ENCODE measurements at places on chromosomes 3 and 15.

GRCh38 chr3:3800080-3800455 is 837 bp downstream of the LRRN1 start:
- DNase-seq = peak; percentile 23

DNA sequence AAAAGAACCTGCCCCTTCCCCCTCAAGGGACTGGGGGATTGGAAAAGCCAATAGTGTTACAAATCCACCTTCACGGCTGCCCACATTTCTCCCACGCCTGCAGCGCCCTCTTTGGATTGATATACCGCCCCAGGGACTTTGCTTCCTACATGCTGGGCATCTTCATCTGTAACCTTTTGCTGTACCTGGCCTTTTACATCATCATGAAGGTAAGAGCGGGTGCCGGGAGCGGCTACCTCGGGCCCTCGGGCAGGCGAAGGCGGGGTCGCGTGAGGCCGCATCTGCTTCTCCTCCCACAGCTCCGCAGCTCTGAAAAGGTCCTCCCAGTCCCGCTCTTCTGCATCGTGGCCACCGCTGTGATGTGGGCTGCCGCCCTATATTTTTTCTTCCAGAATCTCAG is 73.1 kb downstream of the USF3 start:
- DNase-seq = no peak

DNA sequence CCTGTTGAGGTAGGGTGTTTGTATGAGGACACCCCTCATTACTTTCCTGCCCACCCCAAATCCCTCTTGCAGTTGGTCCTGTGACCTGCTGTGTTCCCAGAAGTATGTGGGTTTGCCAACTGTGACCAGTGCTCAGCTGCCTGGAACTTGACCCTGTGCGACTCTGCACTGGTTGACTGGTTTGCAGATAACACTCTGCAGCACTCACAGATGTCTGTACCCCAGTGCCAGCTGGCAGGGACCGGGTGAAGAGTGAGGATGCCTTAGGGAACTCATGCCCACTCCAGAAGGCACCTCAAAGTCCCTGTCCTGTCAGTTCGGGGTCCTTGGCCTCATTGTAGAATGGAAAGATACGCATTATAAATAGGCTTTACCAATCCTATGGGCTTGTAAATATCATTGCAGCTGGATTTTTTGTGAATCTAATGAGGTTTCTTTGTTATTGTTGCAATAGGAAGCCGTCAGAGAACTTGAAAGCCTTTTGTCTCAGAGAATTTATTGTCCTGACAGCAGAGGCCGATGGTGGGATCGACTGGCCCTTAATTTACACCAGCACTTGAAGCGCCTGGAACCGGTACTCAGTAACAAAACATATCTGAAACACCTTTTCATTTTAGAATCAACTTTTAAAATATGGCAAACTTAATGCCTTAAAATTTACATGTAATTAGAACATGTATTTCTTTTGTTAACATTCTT is 18.2 kb downstream of the FAN1 start:
- DNase-seq = no peak

DNA sequence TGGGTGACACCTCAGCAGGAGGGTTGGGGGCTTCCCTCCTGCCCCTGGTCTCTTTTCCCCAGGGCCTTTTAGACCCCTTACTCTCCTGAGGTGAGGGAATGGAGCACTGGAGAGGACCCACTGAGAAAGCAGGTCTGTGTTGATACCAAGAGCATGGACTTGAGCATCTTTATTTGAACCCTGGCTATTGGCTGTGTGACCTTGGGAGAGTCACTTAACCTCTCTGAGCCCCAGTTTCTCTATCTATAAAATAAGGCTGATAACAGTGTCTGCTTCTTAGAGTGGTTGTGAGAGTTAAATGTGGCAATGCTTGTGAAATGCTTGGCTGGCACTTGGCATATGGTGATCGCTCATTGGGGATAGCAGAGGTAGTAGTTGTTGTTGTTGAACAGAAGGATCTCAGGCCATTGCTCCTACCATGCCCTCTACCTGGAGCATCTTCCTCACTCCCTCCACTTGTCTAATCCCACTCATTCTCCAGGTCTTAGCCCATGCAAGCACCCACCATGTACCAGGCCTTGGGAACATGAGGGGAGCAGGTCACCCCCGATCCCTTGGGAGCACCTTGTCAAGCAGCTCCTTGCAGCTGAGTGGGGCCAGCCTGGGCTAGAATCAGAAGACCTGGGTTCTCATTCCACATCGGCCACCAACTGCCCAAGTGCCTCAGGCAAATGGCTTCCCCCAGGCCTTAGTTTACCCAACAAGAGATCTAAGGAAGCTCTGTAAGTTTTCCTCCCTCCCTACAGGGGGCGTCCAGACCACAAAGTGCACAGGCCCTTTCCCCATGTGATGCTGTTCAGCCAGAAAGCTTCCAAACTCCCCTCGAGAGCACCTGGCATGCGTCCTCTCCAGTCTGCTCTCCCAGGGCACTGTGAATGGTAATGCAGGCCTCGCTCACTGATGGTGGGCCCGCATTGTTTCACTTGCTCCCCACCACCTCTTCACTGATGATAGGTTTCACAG is 96.7 kb downstream of the LSM3 start:
- no peak for DNase-seq

DNA sequence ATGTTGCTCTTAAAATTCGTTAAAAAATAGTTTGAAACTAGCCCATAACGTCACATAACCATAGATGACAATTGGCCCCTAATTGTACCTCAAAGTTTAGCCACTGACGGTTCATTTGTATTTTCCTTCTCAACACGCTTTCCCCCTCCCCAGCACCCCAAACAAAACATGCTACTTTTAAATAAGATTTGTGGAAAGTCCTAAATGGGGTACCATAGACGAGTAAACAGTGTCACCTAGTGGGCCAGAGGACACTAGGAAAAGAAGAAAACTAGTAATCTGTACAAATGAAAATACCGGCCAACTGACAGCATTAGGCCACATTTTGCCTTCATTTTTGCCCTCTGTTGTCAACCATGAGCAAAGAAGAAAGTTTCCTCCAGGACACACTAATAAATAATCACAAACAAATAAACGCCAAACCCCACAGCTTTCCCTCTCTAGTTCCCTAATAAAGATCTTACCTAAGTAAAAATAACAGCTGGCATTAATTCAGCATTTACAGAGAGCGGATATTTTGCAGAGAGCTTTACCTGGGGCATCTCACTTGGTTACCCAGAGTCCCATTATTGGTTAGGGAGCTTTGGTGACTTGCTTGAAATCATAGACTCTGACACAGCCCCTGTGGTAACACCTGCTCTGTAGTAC is 175.1 kb upstream of the ATP11B start:
- no peak for DNase-seq

- no peak for DNase-seq
Observed at GRCh38 chr3:127853681-127854080, 31.4 kb upstream of the MGLL start.

DNA sequence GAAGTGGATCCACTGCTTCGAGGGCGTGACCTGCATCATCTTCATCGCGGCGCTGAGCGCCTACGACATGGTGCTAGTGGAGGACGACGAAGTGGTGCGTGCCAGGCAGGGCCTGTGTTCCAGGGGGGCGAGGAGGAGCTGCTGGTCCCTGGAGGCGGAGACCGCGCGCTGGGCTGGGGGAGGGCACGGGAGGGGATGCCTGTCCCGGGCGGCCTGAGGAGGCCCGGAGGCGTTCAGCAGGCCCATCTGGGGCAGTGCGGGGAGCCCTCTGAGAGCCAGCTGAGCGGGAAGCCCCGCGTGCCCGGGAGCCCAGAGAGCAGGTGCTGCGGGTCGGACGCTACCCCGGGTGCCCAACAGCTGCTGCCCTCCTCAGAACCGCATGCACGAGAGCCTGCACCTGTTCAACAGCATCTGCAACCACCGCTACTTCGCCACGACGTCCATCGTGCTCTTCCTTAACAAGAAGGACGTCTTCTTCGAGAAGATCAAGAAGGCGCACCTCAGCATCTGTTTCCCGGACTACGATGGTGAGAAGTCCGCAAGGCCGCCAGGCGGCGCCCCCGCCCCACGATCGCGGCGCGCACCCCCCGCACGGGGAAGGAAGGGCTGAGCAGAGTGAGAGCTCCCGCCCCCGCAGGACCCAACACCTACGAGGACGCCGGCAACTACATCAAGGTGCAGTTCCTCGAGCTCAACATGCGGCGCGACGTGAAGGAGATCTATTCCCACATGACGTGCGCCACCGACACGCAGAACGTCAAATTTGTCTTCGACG is 2.9 kb downstream of the GNAT1 start:
- DNase-seq = peak; percentile 92

GRCh38 chr15:92922418-92923002 is 22.4 kb downstream of the CHD2 start:
- DNase-seq = no peak

GRCh38 chr15:68672781-68673205 is 94.0 kb downstream of the CORO2B start:
- no peak for DNase-seq

- no peak for DNase-seq
Observed at GRCh38 chr15:91255670-91256192, 155.7 kb downstream of the SV2B start.

DNA sequence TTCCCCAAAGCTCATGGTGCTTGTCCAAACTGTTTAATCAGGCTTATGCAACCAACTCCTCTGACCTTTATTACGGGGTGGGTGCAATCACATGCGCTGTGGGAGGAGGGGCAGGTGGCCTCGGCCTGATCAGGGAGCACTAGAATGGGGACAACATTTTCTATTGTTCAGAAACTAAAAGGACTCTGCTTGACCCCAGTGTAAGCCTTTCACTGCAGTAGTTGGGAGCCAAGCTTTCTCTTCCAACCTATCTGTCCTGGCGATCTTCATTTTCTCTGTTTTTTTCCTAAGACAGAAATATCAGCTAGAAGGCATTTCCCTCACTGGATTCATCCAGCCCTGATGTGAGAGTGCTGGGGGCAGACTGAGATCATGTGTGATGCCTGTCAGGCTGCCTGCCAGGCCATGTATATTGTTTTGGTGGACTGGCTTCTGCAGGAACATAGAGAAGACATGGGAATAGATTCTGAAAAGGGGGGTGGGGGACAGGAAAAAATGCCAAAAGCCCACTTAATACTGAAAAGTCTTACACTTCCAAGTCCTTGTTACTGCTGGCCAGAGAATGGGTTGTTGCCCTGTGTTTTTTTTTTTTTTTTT is 627.0 kb upstream of the TBL1XR1 start:
- no peak for DNase-seq

DNA sequence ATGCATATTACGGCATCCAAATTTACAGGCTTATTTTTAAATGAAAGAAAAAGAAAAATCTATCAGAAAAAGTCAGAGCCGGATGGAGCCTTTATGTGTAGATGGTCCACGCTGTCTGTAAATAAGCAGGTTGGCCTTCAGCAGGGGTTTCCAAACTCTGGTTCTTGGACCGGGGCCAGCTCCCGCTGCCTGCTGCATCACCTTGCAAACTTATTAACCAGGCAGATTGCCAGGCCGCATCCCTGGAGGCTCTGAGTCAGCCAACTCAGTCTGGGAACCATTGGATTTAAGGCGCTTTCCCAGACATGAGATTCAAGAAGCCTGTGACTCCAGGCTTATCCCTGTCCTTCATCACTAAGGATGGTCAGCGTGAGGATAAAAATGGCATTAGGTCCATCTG is 212.4 kb downstream of the OPA1 start:
- DNase-seq = no peak
